Calu3 (cell line): ENCODE measurements at places on chromosomes 3 and 15. TPM values are rescaled to one million over a fixed set of nuclear protein-coding genes. Genes with fewer than 3 reads are reported as not detected.

- H3K36me3 ChIP-seq = no peaks in the 10 kb centered on the region
- no peak overlapping the region for H3K4me3 ChIP-seq
- H3K4me1 ChIP-seq = no peaks in the 10 kb centered on the region
- no peak overlapping the region for H3K27ac ChIP-seq
- H3K27me3 ChIP-seq = peaks cover 30% of the 10 kb centered on the region
- no peak for DNase-seq
These were observed 16.0 kb upstream of the ZNF710 start for GRCh38 chr15:89985111-89985510.

GRCh38 chr3:106587551-106587950 is 718.7 kb upstream of the CBLB start:
- no peaks in the 10 kb centered on the region for H3K36me3 ChIP-seq
- H3K27me3 ChIP-seq = no peaks in the 10 kb centered on the region
- no peaks in the 10 kb centered on the region for H3K4me1 ChIP-seq
- no peak overlapping the region for H3K27ac ChIP-seq
- H3K4me3 ChIP-seq = no peak overlapping the region
- DNase-seq = no peak

DNA sequence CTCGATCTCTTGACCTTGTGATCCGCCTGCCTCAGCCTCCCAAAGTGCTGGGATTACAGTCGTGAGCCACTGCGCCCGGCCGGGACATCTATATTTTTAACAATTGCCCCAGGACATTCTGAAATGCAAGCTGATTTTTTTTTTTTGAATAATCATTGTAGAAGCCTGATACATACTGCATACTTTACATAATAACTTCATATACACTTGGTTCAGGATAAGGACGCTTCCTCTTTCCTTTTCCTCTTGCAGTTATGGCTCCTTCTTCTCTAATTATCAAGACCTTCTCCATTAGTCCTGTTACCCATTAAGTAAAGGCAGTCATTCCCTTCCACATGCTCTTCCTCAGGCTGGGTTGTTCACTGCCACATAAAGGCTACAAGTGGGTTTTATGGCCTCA is 58.3 kb downstream of the SLCO3A1 start:
- H3K4me3 ChIP-seq = no peak overlapping the region
- no peak for DNase-seq
- H3K4me1 ChIP-seq = peaks cover 19% of the 10 kb centered on the region
- no peaks in the 10 kb centered on the region for H3K27me3 ChIP-seq
- H3K27ac ChIP-seq = no peak overlapping the region

GRCh38 chr3:77885381-77885780 is 845.5 kb downstream of the ROBO2 start:
- H3K27me3 ChIP-seq = no peaks in the 10 kb centered on the region
- no peaks in the 10 kb centered on the region for H3K36me3 ChIP-seq
- H3K4me3 ChIP-seq = no peak overlapping the region
- no peaks in the 10 kb centered on the region for H3K4me1 ChIP-seq
- no peak for DNase-seq

HYAL1 gene
- total RNA-seq = 1.3 and 1.5 TPM in 2 replicates

RTP3 gene
- total RNA-seq = not detected in 2 replicates
